RKO (cell line): ENCODE measurements at places on chromosomes 1 and 21.

GRCh38 chr1:47563201-47563600 lies 125.4 kb downstream of the FOXD2 start:
- DNase-seq: no peak

- no peak for DNase-seq
Measured at GRCh38 chr1:220249522-220249921, 22.7 kb downstream of the RAB3GAP2 start.

DNA sequence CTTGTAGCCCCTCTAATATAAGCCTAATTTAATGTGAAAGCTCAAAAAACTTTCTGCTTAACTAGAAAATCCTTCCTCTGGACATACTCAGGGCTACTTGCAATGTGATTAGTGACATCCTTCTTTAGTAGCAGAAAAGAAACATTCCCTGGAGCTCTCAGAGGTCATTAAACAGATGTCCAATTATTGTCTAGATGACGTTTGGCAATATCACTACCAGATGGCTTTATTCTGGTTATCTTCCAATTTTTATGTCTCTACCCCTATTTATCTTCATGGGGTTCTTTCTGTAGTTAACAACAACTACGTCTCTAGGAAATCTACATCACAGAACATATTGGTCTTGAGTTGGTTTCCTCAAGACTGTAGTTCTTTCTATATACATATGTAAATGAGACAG lies 44.2 kb downstream of the CTH start:
- DNase-seq: no peak

- no peak for DNase-seq
Measured at GRCh38 chr1:119673171-119673940, 25.3 kb upstream of the ZNF697 start.

DNA sequence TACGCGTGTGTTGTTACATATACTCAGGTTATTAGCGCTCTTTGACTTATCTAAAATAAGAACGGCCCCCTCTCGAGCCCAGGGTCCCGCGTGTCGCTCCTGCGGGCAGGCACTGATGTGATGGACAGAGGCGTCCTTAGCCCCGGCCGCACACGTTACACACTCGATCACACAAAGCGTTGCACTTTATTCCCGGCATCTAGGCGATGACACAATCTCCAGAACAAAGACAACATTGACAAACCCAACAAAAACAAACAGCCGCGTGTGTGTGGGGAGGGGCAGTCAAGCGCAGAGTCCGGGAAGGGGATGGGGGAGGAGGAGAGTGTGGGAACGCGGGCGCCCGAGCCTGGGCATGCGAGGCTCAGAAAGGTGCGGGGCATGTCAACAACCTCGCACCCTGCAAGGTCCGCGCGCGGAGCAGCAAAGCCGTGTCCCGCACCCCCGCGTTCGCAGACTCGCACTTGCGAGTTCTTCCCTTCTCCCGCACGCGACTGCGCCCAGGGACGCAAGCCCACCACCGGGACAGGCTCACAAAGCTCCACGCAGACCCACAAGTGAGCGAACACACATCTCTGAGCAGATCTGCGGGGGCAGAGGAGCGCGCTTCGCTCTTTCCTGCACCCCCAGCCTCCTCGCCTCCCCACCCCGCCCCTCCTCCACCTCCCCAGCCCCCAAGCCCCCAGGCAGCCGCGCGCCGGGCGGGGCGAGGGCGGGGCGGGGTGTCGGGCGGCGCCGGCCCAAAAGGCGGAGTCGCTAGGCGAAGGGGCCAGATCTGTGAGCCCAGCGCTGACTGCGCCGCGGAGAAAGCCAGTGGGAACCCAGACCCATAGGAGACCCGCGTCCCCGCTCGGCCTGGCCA lies at the start of gene EFNA1:
EFNA1 (plus strand) TSS at position 772 of the 862 bp plus-strand sequence. CDS start 102 bp downstream, outside the sequence.
- peak; percentile 40 for DNase-seq

DNA sequence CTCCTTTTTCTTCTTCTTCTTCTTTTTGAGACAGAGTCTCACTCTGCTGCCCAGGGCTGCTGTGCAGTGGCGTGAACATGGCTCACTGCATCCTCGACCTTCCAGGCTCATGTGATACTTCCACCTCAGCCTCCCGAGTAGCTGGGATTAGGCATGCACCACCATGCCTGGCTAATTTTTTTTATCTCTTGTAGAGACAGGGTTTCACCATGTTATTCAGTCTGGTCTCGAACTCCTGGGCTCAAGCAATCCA lies 13.0 kb upstream of the PADI1 start:
- no peak for DNase-seq

DNA sequence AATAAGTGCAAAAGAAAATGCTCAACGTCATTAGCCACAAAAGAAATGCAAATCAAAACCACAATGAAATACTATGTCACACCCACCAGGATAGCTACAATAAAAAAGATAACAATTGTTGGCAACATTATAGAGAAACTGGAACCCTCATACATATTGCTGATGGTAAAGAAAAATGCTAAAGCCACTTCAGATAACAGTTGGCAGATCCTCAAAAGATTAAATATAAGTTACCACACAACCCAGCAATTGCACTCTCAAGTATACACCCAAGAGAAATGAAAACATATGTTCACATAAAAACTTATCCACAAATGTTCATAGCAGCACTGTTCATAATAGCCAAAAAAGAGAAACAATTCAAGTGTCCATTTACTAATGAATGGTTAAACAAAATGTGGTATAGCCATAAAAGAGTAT lies 20.7 kb downstream of the TRIM33 start:
- DNase-seq: no peak

- peak; percentile 74 for DNase-seq
Measured at GRCh38 chr1:64246294-64246917, 43.0 kb downstream of the UBE2U start.

DNA sequence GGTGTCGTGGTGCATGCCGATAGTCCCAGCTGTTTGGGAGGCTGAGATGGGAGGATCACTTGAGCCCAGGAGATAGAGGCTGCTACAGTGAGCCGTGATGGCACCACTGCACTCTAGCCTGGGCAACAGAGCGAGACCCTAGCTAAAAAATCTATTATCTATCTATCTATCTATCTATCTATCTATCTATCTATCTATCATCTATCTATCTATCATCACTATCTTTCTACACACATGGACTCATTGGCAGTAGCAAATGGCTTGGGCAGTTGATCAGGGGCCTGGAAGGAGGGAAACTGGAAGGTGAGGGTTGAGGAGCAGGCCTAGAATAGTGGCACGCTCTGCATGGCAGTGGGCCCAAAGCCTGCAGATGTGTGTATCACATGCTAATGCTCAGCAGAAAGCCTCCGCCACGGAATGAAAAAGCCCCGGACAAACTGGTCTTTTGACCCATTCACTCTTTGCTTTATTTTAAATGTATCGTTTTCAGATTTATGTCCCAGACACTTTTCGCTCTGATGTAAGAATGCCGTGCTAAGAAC lies 7.3 kb upstream of the HUNK start:
- no peak for DNase-seq

GRCh38 chr21:42248783-42249597 lies 30.1 kb downstream of the ABCG1 start:
- DNase-seq: no peak

GRCh38 chr1:155938220-155938627 lies 3.2 kb upstream of the RXFP4 start:
- DNase-seq: peak; percentile 79

DNA sequence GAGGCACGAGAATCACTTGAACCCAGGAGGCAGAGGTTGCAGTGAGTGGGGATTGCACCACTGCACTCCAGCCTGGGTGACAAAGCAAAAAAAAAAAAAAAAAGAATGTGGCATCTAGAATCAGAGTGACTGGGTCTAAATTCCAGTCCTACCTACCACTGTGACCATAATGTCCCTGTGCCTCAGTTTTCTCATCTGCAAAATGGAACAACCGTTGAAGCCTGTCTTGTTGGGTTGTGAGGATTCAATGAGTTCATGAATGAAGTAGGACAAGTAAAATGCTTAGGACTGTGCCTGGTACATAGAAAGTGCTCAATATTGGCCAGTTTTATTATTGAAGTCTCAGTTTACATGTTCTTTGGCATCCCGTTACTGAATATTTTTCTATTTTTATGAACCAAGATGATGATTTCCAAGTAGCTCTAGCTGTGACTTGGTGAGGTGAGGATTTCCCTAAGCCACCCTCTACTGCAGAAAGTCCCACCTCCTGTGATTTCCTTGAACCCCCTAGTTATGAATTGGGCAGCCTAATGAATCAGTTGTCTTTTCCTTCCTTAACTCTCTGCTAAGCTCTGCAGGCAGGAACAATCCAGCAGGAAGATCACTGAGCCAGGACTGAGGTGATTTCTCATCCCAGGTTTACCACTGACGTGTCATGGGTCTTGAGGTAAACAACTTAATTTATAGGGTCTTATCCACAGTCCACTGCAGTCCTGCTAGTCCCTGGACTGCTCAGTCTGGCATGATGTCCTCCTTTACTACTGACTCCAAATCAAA lies 18.9 kb upstream of the MEAF6 start:
- no peak for DNase-seq

DNA sequence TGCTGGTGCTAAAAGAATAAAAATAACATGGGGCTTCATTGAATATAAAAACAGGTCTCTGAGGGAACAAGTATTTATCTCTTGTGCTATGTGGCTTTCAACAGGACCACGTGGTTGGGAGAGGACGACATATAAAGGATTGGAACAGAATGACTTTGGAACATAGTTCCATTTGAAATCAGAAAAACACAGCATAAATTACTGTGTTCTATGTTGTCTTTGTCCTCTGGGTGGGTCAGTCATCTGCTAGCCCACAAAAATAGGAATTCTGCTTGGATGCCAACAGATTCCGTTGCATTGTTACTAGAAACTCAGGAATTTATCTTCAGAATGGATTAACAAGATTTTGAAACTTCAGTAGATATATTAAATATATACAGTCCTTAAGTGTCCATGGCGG lies 5.9 kb downstream of the CEP85 start:
- DNase-seq: no peak

GRCh38 chr21:32386195-32386870 lies 6.5 kb downstream of the URB1 start:
- no peak for DNase-seq

GRCh38 chr1:190168116-190168892 lies 309.4 kb downstream of the BRINP3 start:
- peak; percentile 77 for DNase-seq

DNA sequence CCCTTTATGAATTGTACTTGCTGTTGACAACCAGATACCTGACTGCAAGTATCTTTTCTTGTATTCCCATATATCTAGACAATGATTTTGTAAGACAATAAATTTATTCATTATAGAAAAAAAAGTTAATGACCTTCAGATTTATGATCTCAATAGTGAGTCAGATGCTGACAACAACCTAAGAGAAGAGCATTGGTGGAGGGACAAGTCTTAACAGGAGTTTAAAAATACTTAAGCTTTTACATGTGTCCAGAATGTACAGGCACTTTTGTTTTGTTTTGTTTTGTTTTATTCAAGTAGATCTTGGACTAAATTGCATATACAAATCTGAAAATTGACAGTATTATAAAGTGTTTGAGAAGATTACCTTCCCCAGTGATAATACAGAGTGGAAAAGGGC lies 1544.6 kb upstream of the B3GALT2 start:
- no peak for DNase-seq

GRCh38 chr1:212437179-212437798 lies 4.6 kb downstream of the NENF start:
- no peak for DNase-seq

GRCh38 chr1:24506691-24507381 lies 4.2 kb downstream of the RCAN3 start:
- DNase-seq: no peak

DNA sequence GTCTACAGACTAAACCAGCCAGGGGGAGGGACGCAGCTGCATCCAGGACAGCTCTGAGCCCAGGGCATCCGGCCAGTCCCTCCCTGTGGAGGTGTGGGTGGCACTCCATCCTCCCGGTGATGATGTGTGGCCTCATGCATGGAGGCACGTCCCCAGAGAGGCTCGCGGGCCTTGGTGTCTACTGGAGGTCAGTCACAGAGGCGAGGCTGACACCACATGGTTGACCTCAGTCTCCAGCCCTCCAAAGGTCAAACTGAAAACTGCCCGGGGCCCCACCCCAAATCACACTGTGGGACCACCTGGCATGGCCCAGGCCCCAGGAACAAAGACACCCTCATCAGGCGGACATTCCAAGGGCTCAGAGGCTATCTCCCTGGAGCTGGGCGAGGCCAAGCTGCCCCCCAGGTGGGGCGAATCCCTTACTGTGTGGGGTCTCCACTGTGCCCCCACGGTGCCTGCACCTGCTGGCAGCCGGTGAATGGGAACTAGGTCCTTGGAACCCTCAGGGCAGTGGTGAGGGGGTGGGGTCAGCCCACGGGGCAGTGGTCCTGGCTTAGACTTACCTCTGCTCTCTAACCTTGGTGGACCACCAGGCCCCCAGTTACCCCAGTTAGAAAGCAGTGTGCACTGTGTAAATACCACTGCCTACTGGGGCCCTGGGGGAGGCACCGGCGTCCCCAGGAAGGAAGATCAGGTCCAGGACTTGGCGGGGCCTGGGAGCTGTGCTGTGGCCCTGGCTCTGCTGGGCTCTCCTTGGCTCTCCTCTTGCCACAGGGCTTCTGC lies 49.1 kb downstream of the TRPM2 start:
- DNase-seq: no peak

DNA sequence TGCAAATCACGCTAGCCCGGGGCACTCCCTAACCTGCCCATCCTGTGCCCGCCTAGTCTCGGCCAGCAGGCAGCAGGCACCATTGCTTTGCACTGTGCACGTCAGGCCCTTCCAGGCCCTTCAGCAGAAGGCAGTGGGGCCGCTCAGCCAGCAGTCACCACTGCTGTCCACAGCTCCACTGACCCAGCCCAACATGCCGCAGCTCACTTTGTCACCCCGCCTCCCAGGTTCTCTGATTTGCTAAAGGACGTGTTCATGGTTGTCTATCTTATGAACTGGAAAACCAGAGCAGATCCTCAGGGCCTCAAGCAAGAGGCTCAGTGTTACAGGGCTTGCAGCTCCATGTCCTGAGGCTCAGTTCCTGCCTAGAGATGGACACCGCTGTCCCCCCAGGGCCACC lies 14.2 kb upstream of the SPOCD1 start:
- no peak for DNase-seq

- peak; percentile 27 for DNase-seq
Measured at GRCh38 chr1:2391931-2392509, 379 bp downstream of the RER1 start.

- DNase-seq: no peak
Measured at GRCh38 chr1:218943371-218943770, 230.3 kb upstream of the LYPLAL1 start.

DNA sequence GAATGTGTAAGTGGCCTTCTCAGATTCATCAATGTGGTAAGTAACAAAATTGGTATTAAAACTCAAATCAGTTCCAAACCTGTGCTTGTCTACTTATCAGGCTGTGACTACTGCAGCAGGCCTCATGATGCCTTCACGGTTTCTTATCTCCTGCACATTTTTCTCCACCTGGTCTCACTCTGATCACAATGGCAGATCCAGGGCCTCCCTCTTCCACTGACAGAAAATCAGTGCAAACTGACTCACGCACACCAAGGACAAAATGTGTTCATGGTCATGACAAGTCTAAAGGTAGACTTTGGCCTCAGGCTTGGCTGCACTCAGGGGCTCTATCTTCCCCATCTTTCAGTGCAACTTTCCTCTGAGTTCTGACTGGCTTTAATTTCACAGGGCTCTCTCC lies 56.7 kb upstream of the ATP1A1 start:
- no peak for DNase-seq

GRCh38 chr1:96492236-96492635 lies 229.3 kb upstream of the PTBP2 start:
- DNase-seq: no peak

- peak; percentile 75 for DNase-seq
Measured at GRCh38 chr1:66624412-66625060, 90.6 kb downstream of the SGIP1 start.
